ENCODE measurements at places on chromosomes 2 and 18.
A peak's percentile ranks its signal among the peaks of the same experiment; 100 is the strongest.

- no peak for DNase-seq
Observed at GRCh38 chr2:132426033-132426432, 9.4 kb downstream of the GPR39 start.

GRCh38 chr2:129915303-129915840, 64.1 kb upstream of the RAB6C start:
- no peak for DNase-seq

DNA sequence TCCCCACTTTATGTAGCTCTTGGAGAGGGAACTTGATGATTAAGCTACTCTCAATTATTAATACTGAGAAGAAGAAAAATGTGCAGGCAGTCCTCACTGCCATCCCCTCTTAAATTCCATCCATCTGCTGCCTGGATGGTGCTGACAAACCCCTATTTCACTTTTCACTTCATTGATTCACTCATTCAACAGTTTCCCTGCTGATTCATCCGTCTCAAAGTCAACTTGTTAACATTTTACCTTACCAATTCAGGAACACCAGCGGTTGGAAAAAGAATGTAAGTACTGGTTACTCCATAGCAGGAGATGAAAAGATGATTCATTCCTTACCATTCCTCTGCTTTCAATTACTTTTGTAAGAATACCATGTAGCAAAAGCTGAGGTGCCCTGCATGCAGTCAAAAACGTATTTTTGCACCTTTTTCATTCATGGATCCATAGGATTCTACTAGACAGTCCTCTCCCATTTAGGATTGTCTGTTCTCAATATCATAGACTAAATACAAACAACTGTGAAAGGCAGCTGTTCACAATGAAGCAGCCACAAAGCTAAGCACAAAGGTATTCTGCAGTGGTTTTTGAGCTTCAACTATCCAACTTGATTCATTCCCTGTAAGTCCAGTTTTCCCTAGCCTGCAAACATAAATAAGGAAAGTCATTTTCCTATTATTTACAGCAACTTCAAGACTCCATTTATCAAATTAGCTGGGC, 262.0 kb downstream of the MREG start:
- no peak for DNase-seq

DNA sequence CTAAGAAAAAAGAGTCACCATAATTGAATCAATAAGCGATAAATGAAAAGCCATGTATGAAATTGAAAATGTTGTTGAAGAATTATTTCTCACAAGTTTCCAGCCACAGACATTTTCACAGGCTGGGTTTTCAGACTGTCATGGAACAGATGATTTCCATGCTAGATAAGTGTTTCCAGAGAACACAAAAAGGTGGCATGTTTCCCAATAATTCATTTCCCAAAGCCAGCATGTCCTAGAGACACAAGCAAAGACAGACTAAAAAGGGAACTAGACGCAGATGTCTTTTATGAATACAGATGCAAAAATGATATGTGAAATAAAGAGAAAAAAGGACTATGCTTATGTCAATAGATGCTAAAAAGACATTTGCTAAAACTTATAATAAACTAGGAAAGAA, 255.1 kb downstream of the EIPR1 start:
- no peak for DNase-seq

GRCh38 chr2:32802877-32803276, 143.9 kb upstream of the LTBP1 start:
- no peak for DNase-seq

DNA sequence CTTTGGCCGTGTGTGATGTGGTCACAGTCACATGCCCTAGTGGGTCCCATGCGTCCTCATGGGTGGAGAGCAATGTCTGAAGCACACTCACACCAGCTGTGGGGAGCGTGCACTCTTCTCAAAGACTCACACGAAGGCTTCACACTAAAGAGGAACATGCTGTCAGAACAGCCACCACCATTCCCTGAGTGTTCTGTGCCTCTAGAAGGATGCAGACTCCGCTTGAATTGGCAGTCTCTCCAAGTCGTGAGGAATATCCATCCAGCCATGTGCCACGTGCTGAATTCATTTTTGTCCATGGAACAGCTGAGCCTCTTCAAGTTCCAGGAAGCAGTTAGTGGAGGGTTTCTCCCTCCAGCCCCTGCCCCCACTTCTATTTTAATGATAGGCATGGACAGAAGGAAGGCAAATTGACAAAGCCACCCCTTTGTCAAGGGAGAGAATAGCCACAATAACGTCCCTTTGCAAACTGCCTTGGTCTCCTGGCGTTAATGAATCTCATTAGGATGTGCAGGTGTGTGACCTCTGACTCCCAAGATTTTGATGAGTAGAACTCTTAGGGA, 464.3 kb upstream of the ID2 start:
- no peak for DNase-seq

DNA sequence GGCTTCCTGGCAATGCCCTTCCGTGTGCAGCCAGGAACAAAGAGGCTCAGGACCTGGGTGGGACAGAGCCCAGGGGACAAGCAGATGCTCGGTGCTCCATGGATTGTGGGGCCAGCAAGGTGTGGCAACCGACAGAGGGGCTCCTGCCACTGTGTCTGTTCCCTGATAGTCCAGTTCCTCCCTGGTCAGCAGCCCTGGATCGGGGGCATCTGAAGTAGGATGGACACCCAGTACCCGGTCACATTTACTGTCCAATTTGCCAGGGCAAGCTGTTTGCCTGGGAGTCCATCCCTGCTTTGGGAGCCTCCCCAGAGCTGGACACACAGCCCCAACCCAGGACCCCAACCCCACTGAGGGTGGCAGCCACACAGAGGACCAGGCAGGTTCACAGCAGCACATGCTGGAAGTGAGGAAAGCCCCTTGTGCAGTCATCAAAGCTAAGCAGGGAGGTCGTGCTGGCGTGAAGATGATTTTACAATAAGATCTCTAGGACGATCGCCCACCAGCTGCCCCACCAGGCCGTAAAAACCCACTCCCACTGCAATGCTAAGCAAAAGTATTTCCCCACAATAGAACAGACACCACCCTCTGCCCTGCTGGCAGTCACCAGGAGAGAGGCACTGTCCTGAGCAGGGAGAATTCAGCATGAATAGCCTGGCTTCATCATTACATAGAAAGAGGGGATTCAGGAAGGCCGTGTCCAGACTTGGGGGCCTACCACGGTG, 141.7 kb downstream of the NDUFA10 start:
- DNase-seq: no peak

GRCh38 chr2:127664895-127665225, 10.5 kb downstream of the LIMS2 start:
- DNase-seq: no peak

- DNase-seq: no peak
Observed at GRCh38 chr2:226338825-226339224, 460.8 kb downstream of the IRS1 start.

DNA sequence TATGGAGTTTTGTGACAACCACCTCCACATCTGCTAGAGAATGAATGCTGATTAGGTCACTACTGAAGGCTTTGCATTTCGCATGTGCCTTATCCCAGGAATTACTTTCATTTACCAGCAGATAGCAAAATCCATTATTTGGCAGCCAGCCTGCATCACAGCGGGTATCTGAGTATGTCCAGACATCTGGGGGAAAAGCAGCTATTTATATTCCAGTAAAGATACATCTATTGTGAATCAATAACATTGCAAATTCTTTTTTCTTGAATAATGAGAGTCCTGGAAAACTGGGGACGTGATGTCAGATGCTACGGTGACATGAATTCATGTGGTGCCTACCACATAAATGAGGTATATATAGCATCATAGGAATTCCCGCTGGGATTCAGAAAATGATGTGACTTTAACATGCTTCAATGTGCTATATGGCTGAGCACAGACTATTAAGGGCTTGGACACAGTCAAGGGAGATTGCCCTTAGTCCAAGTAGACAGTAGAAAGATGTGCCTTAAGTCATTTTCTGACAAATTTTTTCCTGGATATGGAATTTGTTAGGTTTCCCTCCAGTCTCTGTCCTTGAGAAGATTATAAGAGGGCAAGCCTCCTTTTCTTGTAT, 84.2 kb upstream of the CD302 start:
- DNase-seq: no peak

DNA sequence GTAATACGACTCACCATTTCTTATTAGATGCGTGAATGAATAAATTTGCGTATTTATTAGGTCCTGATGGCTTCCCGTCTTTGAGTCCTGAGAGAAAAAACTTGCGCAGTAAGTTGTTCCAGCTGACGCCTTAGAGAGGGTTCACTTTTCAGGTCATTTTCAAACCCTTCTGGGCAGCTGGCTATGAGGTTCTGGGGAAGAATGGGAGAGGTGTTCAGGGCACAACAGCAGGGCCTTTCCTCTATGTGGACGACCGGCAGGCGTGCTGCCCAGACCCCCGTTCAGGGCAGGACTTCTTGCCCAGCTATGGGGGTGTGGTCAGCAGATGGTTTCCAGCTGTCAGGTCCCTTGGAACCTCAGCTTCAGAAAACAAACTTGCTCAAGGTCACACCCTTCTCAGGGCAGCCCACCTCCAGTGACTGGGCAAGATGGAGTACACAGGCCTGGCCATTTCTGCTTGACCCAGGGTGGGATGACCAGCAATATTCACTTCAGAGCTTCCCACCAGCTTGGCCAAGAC, 61.1 kb upstream of the TNP1 start:
- DNase-seq: no peak

GRCh38 chr18:47174545-47175116, 1.5 kb downstream of the IER3IP1 start:
- DNase-seq: no peak

DNA sequence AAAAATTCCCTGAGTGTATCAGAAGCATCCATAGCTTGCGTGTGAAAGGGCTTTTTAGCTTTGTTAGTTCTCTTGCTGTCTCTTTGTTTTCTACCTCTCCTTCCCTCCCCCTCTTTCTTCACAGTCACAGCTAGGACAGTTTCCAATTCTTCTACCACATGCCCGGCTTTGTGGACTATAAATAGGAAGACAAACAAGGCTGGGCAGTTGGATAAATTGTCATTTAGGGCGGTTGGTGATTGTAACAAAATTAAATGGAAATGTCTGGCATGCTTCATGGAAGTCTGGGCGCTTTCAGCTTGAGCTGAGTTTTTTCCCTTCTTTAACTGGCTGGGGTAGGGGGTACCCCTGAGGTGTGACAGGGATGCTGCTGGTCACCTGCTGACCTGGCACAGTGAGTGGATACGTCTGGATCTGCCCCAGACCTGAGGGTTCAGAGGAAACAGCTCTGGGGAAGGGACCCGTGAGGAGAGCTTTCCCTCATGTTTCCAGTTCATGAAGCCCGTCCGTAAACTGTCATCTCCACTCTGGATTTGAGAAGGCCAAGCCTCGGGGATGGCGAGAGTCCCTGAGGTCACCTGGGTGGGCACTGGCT, 29.0 kb upstream of the GIGYF2 start:
- no peak for DNase-seq

DNA sequence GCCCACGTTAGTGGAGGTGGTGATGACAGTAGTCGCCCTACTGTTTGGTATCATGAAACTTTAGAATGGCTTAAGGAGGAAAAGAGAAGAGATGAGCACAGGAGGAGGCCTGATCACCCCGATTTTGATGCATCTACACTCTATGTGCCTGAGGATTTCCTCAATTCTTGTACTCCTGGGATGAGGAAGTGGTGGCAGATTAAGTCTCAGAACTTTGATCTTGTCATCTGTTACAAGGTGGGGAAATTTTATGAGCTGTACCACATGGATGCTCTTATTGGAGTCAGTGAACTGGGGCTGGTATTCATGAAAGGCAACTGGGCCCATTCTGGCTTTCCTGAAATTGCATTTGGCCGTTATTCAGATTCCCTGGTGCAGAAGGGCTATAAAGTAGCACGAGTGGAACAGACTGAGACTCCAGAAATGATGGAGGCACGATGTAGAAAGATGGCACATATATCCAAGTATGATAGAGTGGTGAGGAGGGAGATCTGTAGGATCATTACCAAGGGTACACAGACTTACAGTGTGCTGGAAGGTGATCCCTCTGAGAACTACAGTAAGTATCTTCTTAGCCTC, 16.2 kb downstream of the MSH6 start:
- DNase-seq: no peak

GRCh38 chr2:9215680-9216079, 9.1 kb downstream of the ASAP2 start:
- DNase-seq: no peak

DNA sequence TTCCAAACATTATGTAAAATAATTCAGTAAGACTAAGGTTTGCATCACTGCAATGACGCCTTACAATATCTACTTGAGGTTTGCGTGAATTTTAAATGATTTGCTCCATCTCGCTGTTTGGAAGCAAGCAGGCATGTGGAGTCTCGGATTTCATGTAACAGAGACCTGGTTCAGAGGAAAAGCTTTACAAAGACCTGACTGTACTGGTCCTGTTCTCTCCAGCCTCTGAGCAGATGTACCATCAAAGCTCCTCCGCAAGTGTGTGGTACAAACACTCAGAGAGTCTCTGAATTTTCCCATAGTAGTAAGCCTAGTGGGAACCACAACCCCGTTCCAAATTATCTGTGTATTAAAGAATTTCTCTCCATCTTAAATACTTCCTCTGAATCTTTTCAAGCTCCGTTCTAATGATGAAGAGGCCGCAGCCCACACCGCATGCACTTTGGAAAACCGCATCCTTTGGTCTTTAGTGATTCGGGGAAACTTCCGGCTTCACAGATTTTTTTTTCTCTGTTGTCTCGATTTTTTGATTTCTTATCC, 728.1 kb upstream of the SOX11 start:
- DNase-seq: no peak

- no peak for DNase-seq
Observed at GRCh38 chr2:223090540-223091235, 38.7 kb downstream of the KCNE4 start.

DNA sequence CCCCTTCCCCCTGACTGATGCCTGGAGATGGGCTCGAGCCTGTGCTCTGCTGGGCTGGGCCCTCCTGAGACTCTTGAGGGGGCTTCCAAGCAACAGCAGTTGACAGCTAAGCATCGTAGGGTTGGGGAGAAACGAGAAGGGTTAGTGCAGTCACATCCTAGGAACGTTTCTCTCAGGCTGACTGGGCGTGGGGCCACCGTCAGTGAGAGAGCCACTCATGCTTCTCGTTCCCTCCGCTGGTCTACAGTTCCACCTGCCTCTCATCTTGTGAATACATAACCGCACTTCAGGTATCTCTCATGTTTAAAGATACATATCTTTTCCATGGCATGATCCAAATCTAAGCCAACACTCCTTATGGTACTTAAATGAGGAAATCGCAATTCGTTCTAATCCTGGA, 66.4 kb downstream of the TRAPPC12 start:
- DNase-seq: no peak

GRCh38 chr2:239544918-239545465, 144.2 kb upstream of the HDAC4 start:
- peak; percentile 21 for DNase-seq

- DNase-seq: no peak
Observed at GRCh38 chr2:142041105-142041504, 89.7 kb downstream of the LRP1B start.

GRCh38 chr2:105649534-105649933, 95.2 kb upstream of the NCK2 start:
- DNase-seq: no peak

GRCh38 chr2:102304711-102305611, 6.4 kb upstream of the IL1RL1 start:
- no peak for DNase-seq

GRCh38 chr2:138415985-138416384, 85.6 kb upstream of the SPOPL start:
- DNase-seq: no peak

Measured in activated CD4-positive, CD25-positive, alpha-beta regulatory T cell (primary cell).